ENCODE measurements at places on chromosomes 4 and X.

- H3K36me3 ChIP-seq: peaks cover 2% of the 10 kb centered on the region
- H3K4me1 ChIP-seq: no peaks in the 10 kb centered on the region
- no peak overlapping the region for H3K27ac ChIP-seq
- H3K27me3 ChIP-seq: no peaks in the 10 kb centered on the region
- no peak overlapping the region for H3K4me3 ChIP-seq
- no peak for DNase-seq
Measured at GRCh38 chr4:39928538-39928937, 49.2 kb downstream of the PDS5A start.

GRCh38 chr4:53436251-53436650, 58.8 kb downstream of the FIP1L1 start:
- no peak for DNase-seq
- H3K4me3 ChIP-seq: no peak overlapping the region
- no peaks in the 10 kb centered on the region for H3K4me1 ChIP-seq
- H3K27ac ChIP-seq: no peak overlapping the region
- no peaks in the 10 kb centered on the region for H3K27me3 ChIP-seq

DNA sequence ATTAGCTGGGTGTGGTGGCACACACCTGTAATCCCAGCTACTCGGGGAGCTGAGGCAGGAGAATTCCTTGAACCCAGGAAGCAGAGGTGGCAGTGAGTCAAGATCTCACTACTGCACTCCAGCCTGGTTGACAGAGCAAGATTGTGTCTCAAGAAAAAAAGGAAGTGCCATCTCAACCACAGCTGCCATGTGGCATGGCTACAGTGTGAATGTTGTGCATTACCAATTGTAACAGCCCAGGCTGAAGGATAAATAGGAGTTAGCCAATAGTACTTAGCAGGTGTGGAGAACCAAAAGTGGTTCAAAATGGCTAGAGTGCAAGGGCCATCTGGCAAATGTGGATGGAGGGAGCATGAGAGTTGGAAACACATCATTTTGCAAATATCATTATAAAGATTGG, 28.9 kb downstream of the SLC25A5 start:
- H3K36me3 ChIP-seq: no peaks in the 10 kb centered on the region
- H3K4me1 ChIP-seq: no peaks in the 10 kb centered on the region
- no peak for DNase-seq
- H3K27ac ChIP-seq: no peak overlapping the region

GRCh38 chr4:6914448-6914847, 4.8 kb downstream of the TBC1D14 start:
- no peak for DNase-seq
- H3K4me3 ChIP-seq: no peak overlapping the region
- H3K4me1 ChIP-seq: no peaks in the 10 kb centered on the region
- H3K27ac ChIP-seq: no peak overlapping the region

GRCh38 chr4:145315811-145316225, 135.4 kb upstream of the OTUD4 start:
- no peak for DNase-seq
- H3K27me3 ChIP-seq: no peaks in the 10 kb centered on the region
- H3K4me3 ChIP-seq: no peak overlapping the region
- H3K27ac ChIP-seq: no peak overlapping the region

- H3K36me3 ChIP-seq: no peaks in the 10 kb centered on the region
- no peaks in the 10 kb centered on the region for H3K4me1 ChIP-seq
- DNase-seq: peak; percentile 1
- H3K27ac ChIP-seq: no peak overlapping the region
- H3K27me3 ChIP-seq: no peaks in the 10 kb centered on the region
Measured at GRCh38 chrX:152989292-152989658, 4.6 kb downstream of the PNMA5 start.

DNA sequence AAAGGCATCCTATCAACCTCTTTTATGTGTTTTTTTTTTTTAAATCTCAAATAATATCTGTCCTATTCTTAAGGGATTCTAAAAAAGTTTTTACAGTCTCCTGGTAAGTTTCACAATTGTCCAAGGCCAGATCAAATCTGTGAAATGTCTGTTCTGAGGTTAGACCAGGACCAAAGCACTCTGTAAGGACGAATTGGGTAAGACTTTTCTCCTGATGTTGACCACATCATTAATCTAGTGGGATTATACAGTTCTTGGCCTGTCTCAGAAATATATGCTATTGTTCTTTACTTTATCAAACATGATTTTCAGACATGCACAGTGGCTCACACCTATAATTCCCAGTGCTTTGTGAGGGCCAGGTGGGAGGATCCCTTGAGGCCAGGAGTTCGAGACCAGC, 45.8 kb upstream of the TMEM131L start:
- no peak overlapping the region for H3K4me3 ChIP-seq
- H3K36me3 ChIP-seq: no peaks in the 10 kb centered on the region
- H3K4me1 ChIP-seq: no peaks in the 10 kb centered on the region
- DNase-seq: no peak
- no peaks in the 10 kb centered on the region for H3K27me3 ChIP-seq
- no peak overlapping the region for H3K27ac ChIP-seq

DNA sequence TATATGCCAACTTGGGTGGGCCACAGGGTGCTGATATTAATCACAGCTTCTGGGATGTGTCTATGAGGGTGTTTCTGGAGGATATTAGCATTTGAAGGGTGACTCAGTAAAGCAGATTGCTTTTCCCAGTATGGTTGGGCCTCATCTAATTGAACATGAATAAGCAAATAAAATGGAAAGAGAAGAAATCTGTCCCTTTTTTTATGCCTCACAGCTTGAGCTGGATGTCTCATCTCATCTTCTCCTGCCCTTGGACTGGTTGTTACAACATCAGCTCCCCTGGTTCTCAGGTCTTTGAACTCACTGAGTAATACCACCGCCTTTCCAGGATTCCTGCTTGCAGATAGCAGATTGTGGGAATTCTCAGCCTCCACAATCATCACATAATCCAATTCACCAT, 1149.2 kb downstream of the PCDH18 start:
- H3K4me1 ChIP-seq: no peaks in the 10 kb centered on the region
- no peak overlapping the region for H3K4me3 ChIP-seq
- no peak overlapping the region for H3K27ac ChIP-seq
- no peaks in the 10 kb centered on the region for H3K27me3 ChIP-seq
- H3K36me3 ChIP-seq: no peaks in the 10 kb centered on the region
- no peak for DNase-seq

GRCh38 chrX:37659047-37659446, 26.5 kb upstream of the XK start:
- H3K27me3 ChIP-seq: no peaks in the 10 kb centered on the region
- H3K27ac ChIP-seq: no peak overlapping the region
- H3K4me1 ChIP-seq: no peaks in the 10 kb centered on the region
- H3K36me3 ChIP-seq: no peaks in the 10 kb centered on the region
- no peak for DNase-seq
- no peak overlapping the region for H3K4me3 ChIP-seq

GRCh38 chr4:101018836-101019235, 328.5 kb downstream of the PPP3CA start:
- H3K27ac ChIP-seq: no peak overlapping the region
- H3K36me3 ChIP-seq: no peaks in the 10 kb centered on the region
- no peak overlapping the region for H3K4me3 ChIP-seq
- no peaks in the 10 kb centered on the region for H3K27me3 ChIP-seq
- H3K4me1 ChIP-seq: peaks cover 13% of the 10 kb centered on the region

GRCh38 chr4:95470622-95471021, 78.2 kb downstream of the UNC5C start:
- no peak overlapping the region for H3K4me3 ChIP-seq
- no peaks in the 10 kb centered on the region for H3K4me1 ChIP-seq
- H3K27ac ChIP-seq: no peak overlapping the region

DNA sequence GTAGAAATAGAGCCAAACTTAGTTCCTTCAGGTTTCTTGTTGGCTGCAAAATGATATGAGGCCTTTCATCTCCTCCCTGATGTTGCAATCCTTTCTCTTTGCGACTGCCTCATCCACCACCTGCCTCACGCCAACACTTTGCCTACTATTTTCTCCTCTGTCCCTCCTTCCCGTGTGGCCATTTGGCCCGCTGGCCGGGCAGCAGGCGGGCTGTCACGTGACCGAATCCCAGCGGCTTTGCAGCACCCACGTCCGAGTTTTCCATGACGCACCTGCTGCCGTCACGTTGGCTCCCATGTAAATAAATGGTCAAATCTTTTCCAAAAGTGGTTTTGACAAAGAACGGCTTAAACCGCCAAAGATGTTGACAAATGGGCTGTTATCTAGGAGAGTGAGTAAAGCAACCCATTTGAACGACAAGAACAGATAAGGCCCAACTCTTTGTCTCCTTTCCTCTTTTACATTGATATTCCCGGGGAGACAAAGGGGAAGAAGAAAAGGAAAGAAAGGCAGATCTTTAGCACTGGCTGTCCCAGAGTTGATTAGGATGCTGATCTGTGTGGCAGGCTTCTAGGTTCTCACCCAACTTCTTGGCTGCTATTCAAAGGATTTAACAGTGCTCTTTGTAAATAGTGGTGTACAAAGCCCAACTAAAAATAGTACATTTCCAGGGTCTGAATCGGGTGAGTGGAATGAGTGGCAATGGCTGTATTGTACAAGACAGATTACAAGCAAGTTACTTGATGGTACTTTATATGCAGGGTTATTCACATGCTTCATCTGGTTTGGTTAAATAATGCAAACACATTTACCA, 174.2 kb upstream of the JADE1 start:
- peak; percentile 82 for DNase-seq
- H3K4me3 ChIP-seq: no peak overlapping the region
- peaks cover 10% of the 10 kb centered on the region for H3K4me1 ChIP-seq
- peak overlapping the region; percentile 38 for H3K27ac ChIP-seq

GRCh38 chr4:150482581-150482980, 99.4 kb upstream of the MAB21L2 start:
- no peak for DNase-seq
- H3K36me3 ChIP-seq: no peaks in the 10 kb centered on the region
- no peak overlapping the region for H3K27ac ChIP-seq
- no peaks in the 10 kb centered on the region for H3K27me3 ChIP-seq
- no peak overlapping the region for H3K4me3 ChIP-seq

DNA sequence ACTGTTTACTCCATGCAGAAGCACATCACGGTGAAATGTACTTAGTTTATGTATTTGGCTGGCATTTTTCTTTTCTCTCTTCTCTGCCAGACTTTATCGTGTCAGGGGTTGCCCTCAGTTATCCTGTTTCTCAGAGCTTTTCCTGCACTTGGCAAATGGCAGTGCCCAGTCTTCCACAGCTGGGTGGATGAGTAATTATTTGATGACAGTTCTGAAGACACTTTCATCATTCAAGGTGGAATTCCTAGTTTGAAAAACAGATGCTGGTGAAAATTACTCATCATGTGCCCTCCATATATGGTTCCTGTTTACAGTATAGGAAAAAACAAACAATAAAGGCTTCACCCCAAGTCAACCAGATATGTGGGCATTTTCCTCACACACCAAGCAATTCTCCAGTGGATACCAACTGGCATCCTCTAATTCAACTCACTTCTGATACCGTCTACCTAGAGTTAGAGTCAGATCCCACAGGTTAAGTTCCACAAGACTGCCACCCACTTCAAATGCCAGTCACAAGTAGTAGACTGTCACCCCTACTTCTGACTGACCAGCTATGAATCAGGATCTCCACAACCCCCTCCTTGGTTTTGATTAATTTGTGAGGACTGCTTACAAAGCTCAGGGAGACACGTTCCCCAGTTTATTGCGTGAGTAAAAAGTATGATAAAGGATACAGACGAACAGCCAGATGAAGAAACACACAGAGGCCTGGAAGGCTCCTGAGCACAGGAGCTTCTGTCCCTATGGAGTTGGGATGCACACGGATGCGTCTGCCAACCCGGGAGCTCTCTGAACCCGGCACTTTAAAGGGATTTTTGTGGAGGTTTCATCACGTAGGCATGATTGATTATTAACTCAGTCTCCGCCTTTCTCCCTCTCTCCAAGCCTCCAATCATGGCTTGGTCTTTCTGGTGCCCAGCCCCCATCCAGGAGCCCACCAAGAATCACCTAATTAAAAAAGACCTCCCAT, 72.9 kb downstream of the CLDN34 start:
- no peaks in the 10 kb centered on the region for H3K36me3 ChIP-seq
- no peak for DNase-seq
- peak overlapping the region; percentile 76 for H3K27ac ChIP-seq

DNA sequence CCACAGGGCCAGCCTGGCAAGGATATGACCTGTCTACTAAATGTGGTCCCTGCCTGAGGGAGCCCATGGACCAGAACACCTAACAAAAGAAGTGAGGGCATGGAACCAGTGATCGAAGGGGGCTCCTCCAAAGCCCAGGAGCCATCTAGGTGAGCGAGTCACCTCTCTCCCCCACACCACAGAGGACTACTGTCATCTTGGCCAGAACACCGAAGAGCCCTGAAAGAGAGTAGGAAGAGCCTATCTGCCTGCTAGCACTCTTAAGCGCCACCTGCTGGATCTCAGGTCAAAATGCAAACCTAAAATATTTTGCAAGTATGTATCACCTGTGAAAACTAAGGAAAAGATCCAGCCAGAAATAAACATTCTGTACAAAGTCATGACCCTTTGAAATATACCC, 137.9 kb upstream of the ZXDB start:
- no peaks in the 10 kb centered on the region for H3K36me3 ChIP-seq
- H3K4me3 ChIP-seq: no peak overlapping the region
- peak; percentile 65 for DNase-seq

DNA sequence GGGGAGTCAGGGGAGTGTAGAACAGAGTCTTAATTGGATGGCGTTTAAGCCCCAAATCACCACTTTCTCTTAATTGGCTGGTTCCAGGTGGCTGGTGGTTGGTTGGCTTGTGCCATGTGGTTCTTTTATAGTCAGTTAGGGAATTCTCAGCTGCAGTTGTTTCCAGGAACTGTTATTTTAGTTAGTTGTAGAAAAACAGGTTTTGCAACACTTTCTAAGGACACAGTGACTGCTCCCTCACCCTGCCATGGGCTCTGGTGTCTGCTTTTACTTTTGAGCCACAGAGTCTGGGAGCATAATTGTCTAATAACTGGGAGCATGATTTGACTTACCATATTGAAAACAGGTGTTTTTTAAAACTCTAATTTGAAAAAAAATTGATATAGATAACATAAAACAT, 75.8 kb upstream of the PCDH18 start:
- H3K27me3 ChIP-seq: no peaks in the 10 kb centered on the region
- DNase-seq: peak; percentile 3
- H3K4me3 ChIP-seq: no peak overlapping the region
- no peaks in the 10 kb centered on the region for H3K36me3 ChIP-seq
- no peak overlapping the region for H3K27ac ChIP-seq

DNA sequence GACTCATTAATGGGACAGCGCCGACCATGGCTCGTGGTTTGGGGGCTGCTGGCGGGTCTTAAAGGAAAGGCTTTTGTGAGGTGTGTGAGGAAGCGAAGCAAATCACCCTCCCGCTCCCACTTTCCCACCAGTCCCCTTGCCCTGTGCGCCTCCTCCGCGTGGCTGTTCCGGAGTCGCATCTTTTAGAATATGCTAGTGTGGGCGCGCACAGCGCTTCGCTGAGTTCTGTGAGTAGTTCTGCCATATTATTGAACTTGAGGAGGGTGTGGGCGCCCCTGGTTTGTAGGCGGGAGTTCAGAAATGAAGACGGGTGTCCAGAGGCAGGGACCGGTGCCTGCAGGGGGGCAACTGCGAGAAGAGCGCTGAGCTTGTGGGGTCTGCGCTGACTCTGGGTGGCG, 49.1 kb downstream of the ZNF141 start:
- H3K27me3 ChIP-seq: no peaks in the 10 kb centered on the region
- no peaks in the 10 kb centered on the region for H3K36me3 ChIP-seq
- H3K4me3 ChIP-seq: no peak overlapping the region
- no peak overlapping the region for H3K27ac ChIP-seq
- DNase-seq: no peak
- no peaks in the 10 kb centered on the region for H3K4me1 ChIP-seq

- H3K4me1 ChIP-seq: peaks cover 15% of the 10 kb centered on the region
- no peaks in the 10 kb centered on the region for H3K27me3 ChIP-seq
- no peak for DNase-seq
- H3K36me3 ChIP-seq: no peaks in the 10 kb centered on the region
- H3K27ac ChIP-seq: no peak overlapping the region
- no peak overlapping the region for H3K4me3 ChIP-seq
Measured at GRCh38 chr4:3374011-3374645, 67.6 kb upstream of the HGFAC start.
